ENCODE measurements at places on chromosomes 3 and 15.

- no peak for DNase-seq
Observed at GRCh38 chr15:93428807-93429351, 339.9 kb upstream of the RGMA start.

- no peak for DNase-seq
Observed at GRCh38 chr15:59180945-59181600, 25.6 kb upstream of the LDHAL6B start.

DNA sequence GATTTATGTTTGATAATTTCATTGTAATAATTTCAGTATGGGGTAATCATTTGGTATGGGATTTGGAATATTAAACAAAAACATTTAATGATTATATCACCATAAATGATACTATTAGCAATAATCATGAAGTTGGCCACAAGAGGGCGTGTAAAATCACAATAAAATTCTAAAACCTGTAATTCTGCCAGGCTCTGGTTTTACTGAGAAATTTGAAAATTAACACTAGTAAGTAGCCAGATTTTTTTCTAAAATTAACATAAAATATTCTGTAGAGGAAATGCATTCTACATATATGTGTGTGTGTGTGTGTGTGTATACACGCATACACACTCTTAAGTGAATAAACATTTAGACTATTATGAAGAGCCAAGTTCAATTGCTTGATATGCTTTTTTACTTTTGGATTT lies 40.5 kb downstream of the FEZF2 start:
- DNase-seq, result no peak

- no peak for DNase-seq
Observed at GRCh38 chr3:190366133-190366532, 21.8 kb upstream of the CLDN16 start.

- no peak for DNase-seq
Observed at GRCh38 chr15:38691377-38691776, 126.8 kb upstream of the RASGRP1 start.

DNA sequence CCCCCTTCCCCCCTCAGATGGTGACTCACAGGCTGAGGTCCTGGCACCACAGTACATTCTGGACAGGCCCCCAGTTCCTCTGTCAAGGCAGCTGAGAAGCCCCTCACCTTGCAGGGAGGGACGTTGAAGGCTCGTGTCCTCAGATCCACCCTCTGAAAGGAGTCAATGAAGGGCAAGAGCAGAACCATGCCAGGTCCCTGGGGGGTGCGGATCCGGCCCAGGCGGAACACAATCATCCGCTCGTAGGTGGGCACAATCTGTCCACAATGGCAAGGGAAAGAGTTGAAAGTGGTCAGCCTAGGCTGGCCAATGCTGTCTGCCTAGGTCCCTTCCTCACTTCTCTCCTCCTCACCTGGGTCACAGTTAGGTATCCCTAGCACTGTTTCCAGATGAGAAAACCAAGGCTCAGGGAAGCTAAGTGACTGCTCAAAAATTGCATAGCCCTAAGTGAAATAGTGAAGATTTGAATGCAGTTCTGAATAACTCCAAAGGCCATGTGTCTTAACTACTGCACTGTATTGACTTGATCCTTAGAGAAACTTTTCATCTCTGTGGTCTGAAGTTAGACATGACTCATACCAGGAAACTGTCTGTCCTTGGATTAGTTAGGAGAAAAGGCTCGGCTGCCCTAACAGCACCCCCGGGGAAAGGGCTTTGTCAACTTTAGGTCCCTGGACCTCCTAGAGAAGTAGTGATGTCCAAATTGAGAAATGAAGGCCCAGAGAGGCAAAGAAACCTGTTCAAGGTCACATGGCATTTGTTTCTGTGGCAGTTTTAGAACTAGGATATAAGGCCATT lies 2.9 kb downstream of the STOML1 start:
- no peak for DNase-seq

GRCh38 chr3:123593381-123593780 lies 8.5 kb upstream of the HACD2 start:
- no peak for DNase-seq

- no peak for DNase-seq
Observed at GRCh38 chr3:160822936-160823335, 66.9 kb downstream of the PPM1L start.

- no peak for DNase-seq
Observed at GRCh38 chr15:58203537-58203936, 65.4 kb downstream of the AQP9 start.

DNA sequence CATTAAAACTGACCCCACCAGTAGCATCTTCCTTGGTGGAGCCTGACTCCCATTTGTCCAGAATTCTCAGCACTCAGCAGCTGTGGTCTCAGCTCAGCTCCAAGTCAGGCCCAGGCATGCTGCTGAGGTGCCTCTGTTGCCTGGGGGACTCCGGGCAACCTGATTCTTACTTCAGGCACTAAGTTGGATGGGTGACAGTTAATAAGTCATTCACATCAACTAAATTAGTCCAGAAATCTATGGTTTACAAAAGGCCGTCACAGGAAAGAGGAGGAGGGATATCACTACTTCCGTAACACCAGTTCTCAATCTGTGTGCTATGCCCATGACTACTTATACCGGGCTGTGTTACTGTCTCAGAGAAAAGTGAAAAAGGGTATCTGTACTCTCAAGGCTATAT lies 310.2 kb downstream of the SATB1 start:
- DNase-seq, result no peak

DNA sequence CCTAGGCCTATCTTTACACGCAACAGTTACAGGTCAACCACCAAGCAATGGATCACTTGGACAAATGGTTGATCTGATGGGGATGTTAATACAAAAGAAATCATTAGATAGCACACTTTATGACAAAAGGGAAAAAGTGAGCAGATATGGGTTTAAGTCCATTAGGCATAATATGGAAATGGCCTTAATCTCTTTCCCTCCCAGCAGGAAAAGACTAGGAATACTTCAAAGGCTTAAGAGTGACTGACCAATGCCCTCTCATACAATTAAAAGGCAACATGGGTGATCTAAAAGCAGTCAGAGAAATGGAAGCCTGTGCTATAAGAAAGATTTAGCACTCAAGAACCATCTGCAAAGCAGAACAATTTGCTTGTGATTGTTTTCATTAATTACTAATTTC lies 3.3 kb downstream of the PRTG start:
- DNase-seq, result no peak

GRCh38 chr3:45573591-45573990 lies 21.0 kb upstream of the LIMD1 start:
- DNase-seq, result no peak

GRCh38 chr3:42163622-42164244 lies 72.6 kb downstream of the TRAK1 start:
- DNase-seq, result no peak

- DNase-seq, result no peak
Observed at GRCh38 chr15:91541286-91541685, 312.2 kb upstream of the SLCO3A1 start.

GRCh38 chr3:184383033-184383740 lies 3.3 kb downstream of the CHRD start:
- no peak for DNase-seq

DNA sequence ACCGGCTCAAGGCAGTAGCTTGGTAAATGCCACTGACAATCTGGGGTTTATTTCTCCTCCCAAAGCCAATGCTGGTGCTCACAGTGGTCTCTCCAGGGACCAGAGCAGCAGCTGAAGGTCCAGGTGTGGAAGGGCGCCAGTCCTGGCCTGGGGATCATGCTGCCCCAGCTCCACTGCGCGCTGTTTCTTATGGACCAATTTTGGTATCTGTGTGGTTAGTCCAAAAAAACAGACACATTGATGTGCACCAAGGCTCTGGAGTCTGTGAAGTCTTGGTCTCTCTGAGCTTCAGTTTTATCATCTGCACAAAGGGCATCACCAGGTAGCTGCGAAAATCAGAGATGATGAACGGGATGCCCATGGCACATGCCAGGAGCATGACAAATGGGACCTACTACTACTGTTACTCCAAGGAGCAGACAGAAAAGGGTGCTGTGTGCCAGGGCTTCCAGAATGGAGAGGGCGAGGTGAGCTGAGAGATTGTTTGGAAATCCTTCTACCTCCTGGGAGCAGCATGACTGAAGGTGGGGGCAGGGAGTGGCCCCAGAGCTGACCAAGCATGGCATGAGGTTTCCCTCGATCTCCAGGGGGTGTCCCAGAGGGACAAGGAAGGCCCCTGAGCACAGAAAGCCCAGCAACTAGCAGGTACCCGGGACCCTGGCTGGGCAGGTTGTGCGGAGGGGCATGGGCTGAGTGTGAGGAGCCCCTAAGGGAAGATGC lies 134.3 kb upstream of the PRR20G start:
- DNase-seq, result no peak

DNA sequence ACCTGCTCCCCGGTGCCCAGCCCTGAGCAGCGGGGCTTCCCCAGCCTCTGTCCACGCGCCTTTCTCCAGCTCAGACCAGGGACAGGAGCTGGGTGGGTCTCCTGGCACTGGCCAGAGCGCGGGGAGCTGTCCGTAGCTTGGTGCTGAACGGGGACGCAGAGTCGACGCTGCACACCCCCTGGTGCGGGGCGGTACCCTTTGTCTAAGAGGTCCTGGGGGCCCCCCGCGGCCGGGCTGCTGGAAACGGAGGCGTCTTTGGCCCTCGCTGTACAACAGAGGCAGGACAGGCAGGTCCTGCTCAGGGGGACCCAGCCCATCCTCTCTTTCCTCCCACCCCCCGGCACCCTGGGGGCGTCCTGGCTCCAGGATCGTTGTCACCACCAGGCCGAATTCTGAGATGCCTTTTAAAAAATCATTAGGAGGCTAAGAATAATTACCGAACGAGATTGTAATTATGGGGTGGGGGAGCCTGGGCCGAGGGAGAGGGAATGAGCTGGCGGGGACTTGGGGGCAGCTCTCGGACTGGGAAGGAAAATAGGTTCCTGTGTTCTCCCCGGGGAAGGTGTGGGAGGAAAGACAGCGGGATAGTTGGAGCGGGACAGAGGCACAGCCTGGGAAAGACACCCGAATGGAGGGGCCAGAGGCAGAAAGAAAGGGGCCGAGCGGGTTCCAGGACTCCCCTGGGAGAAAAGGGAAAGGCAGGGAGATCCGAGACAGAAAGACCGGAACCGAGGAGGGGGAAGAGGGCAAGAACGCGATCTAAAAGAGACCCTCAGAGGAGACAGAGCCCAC lies 4.1 kb upstream of the SKOR1 start:
- peak; percentile 47 for DNase-seq

DNA sequence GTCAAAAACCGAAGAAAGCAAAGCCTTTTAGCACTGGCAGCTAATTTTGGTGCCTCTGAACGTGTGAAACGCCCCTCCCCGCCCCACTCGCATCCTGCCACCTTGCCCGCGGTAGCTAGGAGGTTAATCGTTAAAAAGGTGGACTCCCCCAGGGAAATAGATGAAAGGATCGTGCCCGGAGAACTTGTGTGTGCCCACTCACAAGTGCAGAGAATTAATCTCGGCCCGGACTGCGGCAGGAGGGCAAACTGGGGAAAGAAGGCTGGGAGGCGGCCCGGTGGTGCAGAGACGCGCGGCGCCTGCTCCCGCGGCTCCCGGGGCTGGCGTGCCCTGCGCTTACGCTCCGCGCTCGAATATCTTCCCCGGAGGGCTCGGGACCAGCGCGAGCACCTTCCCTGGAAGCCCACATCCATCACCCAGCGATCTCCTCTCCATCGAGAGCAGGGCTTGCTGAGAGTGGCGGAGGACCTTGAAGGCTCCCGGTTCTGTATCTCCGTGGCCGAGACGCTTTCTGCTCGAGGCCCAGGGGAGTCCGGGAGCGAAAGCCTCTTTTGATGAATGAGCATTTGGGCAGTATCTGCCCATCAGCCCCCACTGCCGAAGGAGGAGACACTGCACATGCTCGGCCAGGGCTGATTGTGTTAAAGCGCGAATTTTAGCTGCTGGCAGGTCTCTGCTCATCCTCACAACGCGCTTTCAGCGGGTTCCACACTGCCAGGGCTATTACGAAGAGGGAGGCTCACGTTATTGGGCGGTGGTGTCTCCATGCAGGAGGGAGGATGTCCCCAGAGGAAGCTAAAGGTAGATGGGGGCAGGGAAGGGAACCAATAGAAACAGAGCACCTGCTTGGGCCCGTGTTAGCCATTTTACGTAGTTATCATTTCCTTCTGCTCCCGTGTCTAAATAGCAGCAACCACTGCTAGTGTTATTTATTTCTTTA lies 1.3 kb upstream of the SPTSSB start:
- DNase-seq, result no peak

- DNase-seq, result no peak
Observed at GRCh38 chr3:157786211-157786610, 283.0 kb upstream of the VEPH1 start.

GRCh38 chr15:69657626-69658025 lies 205.0 kb downstream of the RPLP1 start:
- DNase-seq, result no peak

DNA sequence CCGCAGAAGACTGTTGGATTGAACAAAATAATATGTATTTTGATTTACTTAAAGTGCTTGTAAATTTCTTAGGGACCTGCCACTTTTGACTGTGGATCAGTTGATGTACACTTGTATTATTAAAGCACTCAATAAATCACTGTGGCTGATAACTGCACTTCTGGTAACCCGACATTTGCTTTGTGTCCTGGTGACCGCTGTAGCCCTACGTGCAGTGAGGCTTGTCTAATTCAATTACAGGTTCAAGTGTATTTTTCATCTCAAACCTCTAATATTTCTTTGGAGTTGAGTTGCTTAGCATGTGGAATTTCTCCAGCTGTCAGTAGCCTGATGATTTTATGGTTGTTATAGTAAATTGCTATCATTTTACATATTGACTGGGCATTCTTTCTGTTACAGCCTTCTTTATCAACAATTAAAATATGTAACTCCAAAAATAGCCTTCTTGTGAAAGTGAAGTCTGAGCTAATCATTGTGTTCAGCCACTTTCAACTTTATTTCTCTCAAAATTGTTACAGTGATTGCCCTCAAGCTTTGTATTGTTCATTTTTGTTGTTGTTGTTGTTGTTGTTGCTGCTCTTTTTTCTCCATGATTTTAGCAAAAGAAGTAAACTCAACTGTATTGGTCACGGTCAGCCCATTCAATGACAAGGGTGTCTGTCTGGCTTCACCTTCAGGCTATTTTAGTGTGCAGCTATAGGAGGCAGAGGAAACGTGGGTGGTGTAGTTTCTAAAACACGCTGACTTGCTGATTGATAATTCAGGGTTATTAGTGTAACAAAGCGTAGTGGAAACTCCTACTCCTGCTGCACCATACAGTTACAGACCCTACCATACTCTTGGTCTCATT lies 215.1 kb upstream of the UBE2E1 start:
- no peak for DNase-seq

DNA sequence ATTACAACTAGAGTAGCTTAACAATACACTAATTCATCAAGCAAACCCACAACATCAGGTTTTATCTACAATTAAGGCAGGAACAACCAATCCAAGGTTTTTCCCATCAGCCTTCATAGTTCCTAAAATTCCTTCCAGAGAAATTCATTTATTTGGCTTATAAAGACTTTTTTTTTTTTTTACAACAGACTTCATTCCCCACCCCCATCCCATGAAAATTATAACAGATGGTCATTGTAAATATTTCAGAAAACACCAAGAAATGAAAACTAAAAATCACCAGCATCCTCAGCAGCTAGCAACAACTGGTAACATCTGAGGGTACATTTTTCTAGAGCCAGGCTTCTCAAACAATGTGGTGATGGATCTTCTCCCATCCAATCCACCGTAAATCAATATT lies 11.0 kb downstream of the SH3BP5 start:
- DNase-seq, result no peak
